ENCODE measurements at places on chromosomes 2 and 18.

DNA sequence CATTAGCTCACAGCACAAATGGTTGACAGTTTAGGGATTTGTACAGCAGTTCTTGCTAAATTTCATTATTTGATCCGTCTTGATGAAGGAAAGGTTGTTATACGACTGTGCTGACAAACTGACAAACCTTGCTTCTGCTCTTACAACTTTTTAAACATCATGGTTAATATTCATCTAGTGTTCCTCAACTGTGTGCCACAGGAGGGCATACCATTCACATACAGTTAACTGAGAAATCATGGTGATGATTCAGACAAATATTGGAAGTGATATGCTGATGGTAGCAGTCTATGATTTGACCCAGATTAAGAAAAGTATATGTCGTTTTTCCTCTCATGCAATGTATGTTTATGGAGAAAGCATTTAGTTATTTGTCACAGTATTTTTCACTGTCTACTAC lies 129.8 kb upstream of the FSIP2 start:
- no peak for DNase-seq

DNA sequence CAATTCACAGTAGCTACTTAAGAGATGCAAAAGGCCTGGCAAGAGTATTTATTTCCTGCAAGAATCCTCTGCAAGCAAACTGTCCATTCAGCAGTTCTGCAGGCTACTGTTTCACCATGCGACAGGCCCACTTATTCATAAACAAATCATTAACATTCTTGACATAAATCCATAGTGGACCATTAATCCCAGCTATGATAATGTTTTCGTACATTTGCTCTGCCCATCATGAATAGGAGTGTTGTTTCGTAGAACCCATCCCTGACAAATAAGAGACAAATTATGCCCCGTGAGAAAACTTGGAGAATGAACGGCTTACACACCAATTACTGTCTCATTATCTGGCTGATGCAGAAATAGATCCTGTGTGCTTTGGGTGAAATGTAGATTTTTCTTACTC lies 65.4 kb downstream of the PID1 start:
- no peak for DNase-seq

DNA sequence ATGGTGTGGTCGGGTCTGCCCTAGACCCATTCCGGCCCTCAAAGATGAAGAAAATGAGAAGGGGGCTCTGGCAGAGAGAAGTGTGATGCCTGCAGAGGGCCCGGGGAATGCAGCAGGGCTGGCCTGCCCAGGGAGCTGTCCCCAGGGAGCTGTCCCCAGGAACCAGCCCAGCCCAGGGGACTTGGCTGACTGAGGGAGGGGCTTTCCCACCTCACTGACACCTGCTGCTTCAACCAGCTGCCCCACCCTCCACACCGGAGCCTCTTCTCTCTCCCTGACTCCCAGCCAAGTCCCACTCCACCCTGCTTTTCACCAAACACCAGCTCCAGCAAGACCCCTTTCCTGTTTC lies 111.2 kb downstream of the STPG4 start:
- DNase-seq = no peak

DNA sequence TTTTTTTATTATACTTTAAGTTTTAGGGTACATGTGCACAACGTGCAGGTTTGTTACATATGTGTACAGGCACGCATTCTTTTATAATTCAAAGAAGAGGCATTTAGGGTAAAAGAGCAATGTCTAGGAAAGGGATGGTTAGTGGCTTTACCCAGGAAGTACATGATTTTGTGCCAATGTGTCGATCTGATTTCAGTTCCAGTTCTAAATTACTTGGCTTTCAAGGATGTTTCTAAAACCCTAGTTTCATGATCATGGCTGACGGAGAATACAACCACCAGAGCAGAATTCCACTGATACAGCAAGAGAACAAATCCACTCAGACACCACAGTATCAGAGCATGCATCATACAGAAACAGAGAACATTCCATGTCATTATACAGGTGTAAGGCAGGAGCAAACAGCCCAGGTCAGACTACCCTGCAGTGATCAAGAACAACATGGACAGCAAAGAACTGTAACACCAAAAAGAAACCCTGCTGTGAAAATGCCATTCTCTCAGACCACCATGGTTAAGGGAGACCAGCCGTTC lies 116.7 kb upstream of the STK17B start:
- no peak for DNase-seq

DNA sequence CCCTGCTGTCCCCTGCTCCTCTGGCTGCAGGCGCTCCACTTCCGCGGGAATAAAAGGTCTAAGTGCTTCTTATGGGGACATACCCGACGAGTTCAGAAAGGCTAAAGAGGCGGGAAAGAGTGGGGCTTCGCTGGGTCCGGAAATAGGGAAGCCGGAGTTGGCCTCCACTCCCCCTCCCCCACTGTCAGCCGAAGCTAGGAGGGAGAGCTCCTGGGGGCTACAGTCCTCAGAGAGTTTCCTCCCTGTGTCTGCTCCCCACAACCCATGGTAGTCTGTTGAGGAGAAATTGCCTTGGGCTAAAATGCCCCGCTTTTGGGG lies 7.2 kb downstream of the GAD1 start:
- no peak for DNase-seq

DNA sequence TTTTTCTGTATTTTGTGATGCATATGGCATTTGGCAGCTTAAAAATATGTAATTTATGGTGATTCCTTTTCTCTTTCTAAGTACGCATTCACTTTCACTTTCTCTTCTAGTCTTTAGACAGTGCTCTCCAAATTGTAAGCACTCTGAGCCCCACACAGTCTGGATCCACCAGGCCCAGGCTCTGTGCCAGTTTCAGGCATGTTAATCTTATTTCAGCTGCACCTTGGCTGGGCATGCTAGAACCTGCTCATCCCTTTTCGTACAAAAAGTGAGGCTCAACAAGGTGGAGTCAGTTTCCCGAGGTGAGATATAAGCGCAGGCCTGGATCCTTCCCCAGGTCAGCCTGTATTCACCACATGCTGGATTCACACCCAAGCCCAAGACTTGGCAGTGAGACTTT lies 203.9 kb downstream of the MTX2 start:
- DNase-seq = no peak

GRCh38 chr2:84971510-84972206 lies 697 bp downstream of the KCMF1 start:
- DNase-seq = peak; percentile 66

GRCh38 chr18:42514512-42514911 lies 559.5 kb downstream of the PIK3C3 start:
- no peak for DNase-seq

GRCh38 chr2:45269149-45269793 lies 260.0 kb upstream of the SIX2 start:
- DNase-seq = no peak

- no peak for DNase-seq
Observed at GRCh38 chr2:221390878-221391277, 181.2 kb downstream of the EPHA4 start.

DNA sequence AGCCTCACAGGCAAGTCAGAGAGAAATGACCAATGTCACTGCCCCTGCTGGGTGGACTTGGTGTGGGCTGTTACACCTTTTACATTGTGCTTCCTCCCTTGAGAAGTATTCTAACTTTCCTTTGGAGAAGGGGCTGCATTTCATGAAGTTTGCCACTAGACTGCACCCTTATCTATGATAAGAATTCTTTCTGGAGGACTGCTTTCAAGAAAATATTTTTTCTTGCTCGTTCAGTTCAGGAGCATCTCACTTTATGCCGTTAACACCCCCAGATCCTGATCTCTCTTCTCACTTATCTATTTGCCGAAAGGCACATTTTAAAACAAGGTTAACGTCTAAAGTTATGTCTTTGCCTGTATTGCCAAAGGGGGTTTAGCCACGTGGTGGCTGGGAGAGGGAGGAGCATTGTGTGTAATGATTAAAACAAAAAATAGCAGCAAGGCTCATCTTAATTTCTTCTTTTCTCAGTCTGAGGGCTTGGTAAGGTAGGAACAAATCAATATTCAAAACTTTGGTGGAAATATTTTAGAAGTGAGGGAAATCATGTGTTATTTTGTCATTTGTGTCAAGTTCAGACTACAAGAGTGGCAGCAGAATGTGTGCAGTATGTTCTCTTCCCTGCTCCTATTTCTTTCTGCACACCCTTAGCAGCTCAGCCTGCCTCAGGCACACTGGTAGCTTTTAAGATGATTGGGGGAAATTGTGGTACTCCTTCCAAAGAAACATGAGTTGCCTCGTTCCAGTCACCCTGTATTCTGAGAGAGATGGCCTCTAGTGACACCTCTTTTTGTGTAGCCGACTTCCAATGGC lies 1.6 kb upstream of the IGFBP5 start:
- DNase-seq = no peak

Data from amygdala (tissue), 56 donors.